ENCODE measurements at places on chromosomes 5 and 9.

DNA sequence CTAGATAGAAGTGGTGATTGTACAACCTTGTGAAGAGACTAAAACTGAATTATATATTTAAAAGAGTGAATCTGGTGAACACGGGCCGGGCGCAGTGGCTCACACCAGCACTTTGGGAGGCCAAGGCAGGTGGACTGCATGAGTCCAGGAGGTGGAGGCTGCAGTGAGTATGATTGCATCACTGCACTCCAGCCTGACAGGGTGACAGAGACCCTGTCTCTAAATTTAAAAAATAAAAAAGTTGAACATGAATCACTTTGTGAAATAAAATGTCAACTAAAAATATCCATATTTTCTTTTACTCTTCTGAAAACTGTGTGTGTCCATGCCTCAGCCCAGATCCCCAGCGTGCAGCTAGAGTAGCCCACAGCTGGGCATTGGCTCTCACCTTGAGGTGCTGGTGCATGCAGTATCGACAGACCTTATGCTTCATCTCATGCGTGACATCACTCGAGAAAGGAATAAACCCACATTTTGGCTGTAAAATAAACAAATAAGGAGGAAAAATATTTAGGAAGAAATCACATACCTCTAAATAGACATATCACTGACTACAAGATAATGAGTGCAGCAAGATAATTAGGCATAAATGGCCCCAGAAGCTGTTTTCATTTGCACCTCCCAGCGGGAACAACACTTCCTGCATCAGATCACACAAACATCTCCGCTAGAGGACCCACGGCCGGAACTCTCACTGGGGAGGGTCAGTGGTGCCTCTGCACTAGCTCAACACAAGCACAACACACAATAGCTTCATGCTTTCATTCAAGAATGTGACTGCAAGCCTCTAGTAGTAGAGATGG, 22.1 kb downstream of the IPPK start:
- no peak for DNase-seq

- peak; percentile 30 for DNase-seq
Observed at GRCh38 chr5:9820691-9821449, 190.7 kb upstream of the TAS2R1 start.

- DNase-seq, result peak; percentile 38
Observed at GRCh38 chr5:81718300-81718699, 32.6 kb downstream of the SSBP2 start.

- no peak for DNase-seq
Observed at GRCh38 chr9:9041756-9042155, 1242.2 kb upstream of the DMAC1 start.

- DNase-seq, result no peak
Observed at GRCh38 chr9:37926737-37927118, 22.8 kb upstream of the SLC25A51 start.

- DNase-seq, result no peak
Observed at GRCh38 chr9:136786451-136786850, 4.7 kb upstream of the TMEM141 start.

DNA sequence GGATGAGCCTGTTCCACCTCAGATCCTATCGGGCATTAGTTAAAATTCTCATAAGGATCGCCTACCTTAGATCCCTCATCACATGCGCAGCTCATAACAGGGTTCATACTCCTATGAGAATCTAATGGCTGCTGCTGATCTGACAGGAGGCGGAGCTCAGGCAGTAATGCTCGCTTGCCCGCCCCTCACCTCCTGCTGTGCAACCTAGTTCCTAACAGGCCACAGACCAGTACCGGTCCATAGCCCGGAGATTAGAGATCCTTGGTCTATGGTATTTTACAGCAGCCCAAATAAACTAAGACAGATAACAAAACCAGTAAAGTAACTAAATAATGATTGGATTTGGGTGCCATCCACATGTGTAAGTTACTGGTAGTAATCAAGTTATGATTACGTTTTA, 17.5 kb downstream of the GOLPH3 start:
- DNase-seq, result no peak

DNA sequence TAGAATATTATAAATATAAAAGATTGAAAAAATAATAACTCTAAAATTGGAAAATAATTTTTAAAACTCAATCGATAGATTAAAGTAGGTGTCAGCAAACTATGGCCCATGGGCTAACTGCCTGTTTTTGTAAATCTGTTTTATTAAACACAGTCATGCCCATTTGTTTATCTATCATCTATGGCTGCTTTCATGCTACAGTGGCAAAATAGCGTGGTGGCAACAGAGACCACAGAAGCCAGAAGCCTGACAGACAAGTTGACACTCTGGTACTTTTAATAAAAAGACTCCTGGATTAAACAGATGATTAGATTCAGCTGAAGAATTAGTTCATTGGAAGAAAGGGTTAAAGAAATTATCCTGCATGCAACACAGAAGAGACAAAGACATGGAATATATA, 400.7 kb upstream of the RORB start:
- DNase-seq, result no peak

- no peak for DNase-seq
Observed at GRCh38 chr5:83745816-83746215, 25.2 kb upstream of the HAPLN1 start.

DNA sequence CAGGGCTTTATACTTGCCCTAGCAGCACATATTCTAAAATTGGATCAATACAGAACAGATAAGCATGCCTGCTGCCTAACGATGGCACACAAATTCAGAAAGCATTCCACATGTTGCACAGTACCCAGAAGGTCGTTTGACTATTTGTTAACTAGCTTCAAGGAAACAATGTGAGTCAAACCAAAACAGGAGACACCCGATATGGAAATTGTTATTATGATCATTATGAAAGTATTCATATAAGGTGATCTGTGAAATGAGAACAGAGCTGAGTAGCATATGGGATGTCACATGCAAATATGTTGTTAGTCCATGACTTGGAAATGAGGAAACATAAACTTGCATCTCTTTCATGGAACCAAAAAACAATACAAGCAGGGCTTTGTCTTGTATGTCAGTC, 56.3 kb upstream of the BICD2 start:
- no peak for DNase-seq

DNA sequence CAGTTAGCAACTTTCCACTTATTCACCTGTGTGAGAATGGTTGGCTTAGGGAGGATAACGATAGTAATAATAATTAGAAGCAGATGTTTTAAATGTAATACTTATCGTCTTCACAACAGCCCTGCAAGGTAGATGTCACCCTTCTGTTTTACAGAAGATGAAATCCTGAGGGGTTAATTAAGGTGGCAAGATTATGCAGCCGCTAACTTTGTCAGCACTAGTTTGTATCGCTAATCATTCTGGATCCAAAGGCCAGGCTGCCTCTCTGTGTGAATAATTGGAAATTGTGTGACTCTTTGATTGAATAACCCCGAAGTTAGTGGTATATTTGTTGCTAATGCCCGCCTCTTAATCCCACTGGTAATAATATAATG, 635 bp downstream of the IFT74 start:
- DNase-seq, result no peak

DNA sequence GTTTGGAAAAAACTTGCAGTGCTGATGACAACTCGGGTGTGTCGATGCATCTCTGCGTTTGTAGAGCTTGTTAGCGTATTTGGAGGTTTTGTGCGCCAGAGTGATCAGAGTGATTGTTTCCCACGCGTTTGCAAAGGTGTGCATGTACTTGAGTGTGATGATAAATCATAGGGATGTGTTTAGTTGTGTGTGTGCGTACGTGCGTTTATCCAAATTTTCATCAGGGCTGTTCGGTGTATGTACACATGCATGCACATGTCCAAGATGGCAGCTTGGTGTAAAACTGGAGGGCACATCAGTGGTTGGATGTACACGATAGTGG, 248 bp upstream of the C1QTNF2 start:
- no peak for DNase-seq

- DNase-seq, result peak; percentile 80
Observed at GRCh38 chr5:181188700-181189362, 16.2 kb downstream of the TRIM7 start.

DNA sequence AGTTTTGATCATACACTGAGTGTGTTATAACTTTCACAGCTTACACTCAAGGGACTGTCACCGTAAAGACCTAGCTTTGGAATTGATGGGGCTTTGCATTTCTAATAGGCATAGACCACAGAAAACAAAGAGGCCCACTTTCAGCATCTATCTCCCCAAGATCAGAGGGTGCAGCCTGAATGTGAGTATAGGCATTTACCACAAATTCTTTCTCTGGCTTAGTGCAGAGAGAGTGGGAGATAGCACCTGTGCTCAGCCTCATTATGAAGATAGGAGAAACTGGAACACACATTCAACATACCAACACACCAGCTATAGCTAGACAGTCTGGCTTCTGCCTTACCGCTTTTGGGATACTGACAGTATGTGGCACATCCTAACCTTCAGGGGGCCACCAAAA, 783.4 kb upstream of the GRAMD2B start:
- DNase-seq, result no peak

GRCh38 chr9:3868466-3868865, 342.7 kb upstream of the RFX3 start:
- DNase-seq, result no peak

DNA sequence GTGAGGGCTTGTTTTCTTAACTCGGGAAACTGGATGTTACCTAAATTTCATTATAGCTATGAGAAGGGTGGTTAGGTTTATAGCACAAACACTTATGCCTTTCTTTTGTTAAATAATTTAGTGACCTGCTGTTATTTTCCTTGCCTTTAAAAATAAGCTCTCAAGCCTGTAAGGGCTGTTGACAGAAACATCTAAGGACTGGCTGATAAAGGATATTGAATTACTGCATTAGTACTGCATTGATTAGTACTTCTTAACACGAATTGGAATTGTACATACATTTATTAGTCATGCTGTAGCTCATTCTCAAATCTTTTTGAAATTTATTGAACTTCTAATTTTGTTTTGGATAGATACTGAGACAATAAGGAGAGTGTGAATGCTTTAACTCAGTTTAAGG, 85.1 kb upstream of the DHFR start:
- no peak for DNase-seq

DNA sequence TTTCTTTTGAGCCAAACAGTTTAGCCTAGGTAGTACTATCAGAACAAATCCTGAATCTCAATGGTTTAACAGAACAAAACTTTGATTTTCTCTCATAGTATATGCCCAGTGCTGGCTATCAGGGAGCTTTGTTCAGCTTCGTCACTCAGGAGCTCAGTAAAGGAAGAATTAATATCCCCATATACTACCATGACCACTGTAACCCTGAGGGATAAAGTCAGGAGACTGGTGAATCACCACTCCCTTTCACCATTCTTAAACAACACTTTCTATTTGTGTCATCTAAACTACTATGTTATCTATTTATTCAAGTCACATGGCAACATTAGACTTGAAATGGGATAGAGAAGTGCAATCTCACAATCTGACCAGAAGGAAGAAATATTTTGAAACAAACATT, 522.6 kb upstream of the COX7C start:
- DNase-seq, result no peak

GRCh38 chr5:89988998-89989655, 420.4 kb downstream of the CETN3 start:
- peak; percentile 3 for DNase-seq

- no peak for DNase-seq
Observed at GRCh38 chr9:18771011-18771410, 262.0 kb downstream of the SAXO1 start.

GRCh38 chr5:95393279-95393678, 2.1 kb downstream of the FAM81B start:
- no peak for DNase-seq

GRCh38 chr5:54516051-54516655, 1.4 kb upstream of the SNX18 start:
- DNase-seq, result no peak

- no peak for DNase-seq
Observed at GRCh38 chr5:128376577-128376976, 161.5 kb downstream of the FBN2 start.

- peak; percentile 61 for DNase-seq
Observed at GRCh38 chr5:10401498-10401897, 40.2 kb upstream of the ROPN1L start.

GRCh38 chr9:90433398-90433941, 209.2 kb downstream of the DIRAS2 start:
- DNase-seq, result peak; percentile 24

DNA sequence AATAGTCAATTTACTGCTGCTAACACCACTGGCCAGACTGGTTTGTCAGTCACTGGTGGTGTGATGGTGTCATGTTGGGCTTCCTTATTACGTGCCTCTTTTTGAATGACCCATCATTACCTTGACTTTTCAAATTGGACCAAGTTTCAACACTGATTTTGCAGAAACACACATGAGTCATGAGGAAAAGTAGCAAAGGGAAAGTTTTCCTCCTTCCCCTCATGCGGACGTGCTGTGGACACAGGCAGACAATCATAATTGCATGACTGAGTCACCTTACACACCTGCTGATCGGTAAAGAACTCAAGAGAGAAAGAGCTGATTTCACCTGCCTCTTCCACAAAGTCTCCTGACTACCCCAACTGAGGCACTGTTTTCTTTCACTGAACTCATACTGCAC, 324.5 kb downstream of the ARRDC3 start:
- no peak for DNase-seq

- DNase-seq, result peak; percentile 66
Observed at GRCh38 chr9:83583151-83584014, 39.6 kb upstream of the IDNK start.

GRCh38 chr9:75894566-75894965, 4.1 kb downstream of the PCSK5 start:
- no peak for DNase-seq

DNA sequence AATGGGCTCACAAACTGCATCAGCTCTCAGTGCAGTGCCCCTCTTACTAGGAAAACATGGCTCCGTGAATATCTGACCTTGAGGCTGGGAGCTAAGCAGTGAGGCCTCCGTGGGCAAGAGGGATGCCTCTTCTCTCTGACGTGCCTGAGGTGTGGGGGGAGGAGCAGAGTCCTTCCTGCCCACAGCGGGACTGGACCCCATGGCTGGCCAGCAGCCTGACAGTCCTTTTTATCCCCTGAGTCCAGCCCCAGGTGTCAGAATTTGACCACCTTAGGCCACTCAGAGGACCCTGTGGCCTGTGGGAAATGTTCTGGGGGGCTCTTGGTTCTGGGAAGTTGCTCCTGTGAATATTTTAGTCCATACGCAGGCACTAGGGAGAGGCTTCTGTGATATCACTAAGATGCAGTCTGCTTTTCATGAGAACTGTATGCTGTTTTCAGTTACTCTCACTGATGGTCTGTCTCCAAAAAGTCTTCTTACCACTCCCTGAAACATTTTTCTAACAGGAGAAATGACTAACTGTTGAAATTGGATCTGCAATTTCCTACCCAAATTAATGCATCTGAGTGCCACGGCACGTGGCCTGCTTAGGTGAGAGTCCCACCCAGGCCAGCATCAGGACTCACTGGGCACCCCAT, 23.4 kb downstream of the ANGPTL2 start:
- no peak for DNase-seq

DNA sequence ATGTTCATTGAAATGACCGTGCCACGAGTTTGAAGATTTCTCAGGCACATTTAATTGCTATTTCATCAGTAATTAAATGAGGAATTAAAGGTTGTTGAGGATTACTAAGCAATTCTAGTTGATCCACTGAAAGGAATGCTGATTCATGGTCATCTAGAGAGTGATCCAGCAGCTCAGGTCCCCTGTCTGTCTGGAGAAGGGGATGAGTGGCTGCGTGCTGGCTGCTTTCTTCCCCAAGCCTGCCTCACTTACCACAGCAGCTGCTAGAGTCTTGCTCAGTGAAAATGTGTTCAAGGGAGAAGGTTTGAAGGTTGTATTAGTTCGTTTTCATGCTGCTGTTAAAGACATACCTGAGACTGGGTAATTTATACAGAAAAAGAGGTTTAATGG, 7.8 kb upstream of the TGFBI start:
- peak; percentile 78 for DNase-seq

All from fibroblast of villous mesenchyme (primary cell).